DMS79 treated with DMSO at 0.1 percent for 48 hours (cell line): ENCODE measurements at places on chromosomes 3 and 15.

DNA sequence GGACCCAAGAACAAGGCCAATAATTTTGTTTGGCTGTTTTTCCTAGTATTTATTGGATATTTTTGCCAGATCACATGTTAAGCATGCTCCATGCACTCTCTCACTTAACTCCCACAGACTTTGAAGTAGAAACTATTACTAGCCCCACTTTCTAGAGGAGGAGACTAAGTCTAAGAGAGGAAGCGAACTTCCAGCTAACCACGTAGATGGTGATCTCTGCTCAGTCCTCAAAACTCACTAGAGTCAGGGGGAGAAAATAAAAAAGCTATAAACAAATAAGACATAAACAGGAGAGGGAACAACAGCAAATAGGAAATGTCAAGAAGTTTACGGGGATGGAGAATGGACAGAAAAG is 481.0 kb upstream of the PROK2 start:
- no peak for DNase-seq

- DNase-seq, result no peak
These were observed 221.7 kb upstream of the TBC1D5 start for GRCh38 chr3:17964108-17964507.

DNA sequence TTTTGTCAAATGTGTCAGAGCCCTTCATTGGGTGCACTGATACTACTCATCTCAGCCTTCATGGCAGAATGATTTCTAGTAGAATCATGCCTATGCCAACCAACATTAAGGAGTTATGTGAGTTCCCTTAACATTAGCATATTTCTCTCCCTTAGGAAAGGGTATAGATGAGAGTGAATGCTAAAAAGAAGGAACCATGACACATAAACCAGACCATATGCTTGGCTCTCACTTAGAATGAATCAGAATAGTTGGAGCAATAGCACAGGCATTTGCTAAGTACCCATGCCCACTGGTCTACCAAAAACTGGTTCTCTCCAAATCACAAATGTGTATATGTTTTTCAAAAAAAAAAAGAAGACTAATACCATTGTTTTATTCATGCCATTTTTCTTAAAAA is 51.1 kb downstream of the STRIT1 start:
- DNase-seq, result no peak

DNA sequence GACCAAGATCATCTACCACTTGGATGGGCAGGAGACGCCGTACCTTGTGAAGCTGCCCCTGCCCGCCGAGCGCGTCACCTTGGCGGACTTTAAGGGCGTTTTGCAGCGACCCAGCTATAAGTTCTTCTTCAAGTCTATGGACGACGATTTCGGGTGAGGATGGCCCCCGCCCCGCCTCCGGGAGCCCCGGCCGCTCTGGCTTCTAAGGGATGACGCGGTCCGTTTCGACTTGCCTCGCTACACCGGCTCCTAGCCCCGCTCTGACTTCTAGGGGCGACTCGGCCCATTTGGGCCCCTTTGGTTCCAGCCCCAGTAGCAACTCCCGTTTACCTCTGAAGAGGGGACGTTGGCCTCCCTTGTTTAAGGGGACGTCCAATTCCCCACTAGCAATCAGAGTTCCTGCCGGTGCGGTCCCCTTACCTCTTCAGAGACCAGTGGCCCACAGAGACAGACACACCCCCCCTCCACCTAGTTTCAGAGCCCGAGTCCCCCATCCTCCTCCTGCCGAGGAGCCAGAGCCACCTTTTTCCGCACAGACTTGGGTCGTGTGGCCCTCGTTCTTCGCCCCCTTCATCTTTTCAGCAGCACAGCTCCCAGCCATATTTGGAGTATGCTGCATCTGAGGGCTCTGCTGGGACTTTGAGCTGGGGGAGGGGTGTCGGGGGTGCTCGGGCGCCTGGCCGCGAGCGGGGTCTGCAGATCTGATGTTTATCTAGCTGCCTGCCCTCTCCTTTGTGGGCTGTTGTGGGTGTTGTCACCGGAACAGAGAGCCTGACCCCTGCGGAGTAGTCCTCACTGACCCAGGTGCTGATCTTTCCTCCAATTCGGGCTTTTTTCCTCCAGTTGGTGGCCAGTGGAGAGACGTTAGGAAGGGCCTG is 706 bp downstream of the DVL3 start:
- DNase-seq, result no peak

GRCh38 chr3:195548006-195548405 is 4.9 kb upstream of the PPP1R2 start:
- no peak for DNase-seq

DNA sequence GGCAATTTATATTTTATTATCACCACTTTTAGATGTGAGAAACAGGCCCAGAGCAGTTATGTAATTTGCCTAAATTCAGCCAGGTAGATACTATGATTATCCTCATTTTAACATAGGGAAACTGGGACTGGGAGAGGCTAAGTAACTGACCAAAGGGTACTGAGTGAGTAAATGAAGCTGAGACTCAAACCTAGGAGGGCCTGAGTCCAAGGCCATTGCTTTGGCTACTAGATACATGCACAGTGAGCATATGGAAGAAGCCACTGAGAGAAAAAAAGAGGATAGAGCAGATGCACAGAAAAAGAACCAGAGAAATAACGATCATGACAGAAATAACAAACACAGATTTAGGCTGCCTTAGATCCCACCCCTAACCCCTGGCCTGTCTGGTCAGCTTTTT is 33.6 kb downstream of the USF3 start:
- no peak for DNase-seq

DNA sequence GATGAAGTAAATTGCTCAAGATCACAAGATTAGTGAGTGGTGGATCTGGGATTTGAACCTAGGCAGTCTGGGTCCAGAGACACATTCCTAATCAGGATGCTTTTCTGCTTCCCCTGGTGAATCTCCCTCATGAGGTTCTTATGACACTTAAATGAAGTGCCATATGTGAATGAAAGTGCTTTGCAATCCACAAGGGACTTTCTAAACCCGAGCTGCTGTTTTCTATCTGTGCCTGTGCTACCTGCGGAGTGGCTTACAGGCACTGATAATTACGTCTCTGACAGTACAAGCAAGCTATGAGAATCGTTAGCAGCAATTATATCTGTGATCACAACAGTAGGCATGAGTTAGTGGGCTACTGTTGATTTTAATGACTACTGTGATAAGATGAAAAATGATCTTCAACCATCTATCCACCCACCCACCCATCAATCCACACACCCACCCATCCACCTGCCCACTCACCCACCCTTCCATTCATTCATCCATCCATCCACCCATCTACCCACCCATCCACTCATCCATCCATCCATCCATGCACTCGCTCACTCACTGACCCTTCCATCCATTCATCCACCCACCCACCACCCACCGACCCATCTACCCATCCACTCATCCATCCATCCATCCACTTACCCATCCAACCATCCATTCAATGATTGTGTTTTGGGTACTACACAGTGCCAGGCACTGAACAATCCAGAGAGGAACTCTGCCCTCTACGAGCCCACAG is 51.8 kb downstream of the ATP2B2 start:
- no peak for DNase-seq

DNA sequence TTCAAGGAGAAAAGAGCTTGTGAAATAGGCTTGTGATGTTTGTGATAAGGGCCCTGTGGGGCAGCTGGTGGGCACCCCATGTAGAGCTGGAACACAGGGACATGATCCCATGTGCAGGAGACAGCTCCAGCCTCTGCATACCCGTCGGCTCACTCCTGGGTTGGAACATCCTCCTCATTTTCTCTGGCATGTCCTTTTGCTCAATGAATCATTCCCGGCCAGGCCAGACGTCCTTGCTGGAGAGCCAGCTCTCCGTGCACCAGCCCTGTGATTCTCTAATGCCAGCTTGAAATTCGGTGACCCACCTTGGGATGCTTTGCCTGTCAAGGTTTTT is 77.3 kb downstream of the SMAD3 start:
- DNase-seq, result no peak

DNA sequence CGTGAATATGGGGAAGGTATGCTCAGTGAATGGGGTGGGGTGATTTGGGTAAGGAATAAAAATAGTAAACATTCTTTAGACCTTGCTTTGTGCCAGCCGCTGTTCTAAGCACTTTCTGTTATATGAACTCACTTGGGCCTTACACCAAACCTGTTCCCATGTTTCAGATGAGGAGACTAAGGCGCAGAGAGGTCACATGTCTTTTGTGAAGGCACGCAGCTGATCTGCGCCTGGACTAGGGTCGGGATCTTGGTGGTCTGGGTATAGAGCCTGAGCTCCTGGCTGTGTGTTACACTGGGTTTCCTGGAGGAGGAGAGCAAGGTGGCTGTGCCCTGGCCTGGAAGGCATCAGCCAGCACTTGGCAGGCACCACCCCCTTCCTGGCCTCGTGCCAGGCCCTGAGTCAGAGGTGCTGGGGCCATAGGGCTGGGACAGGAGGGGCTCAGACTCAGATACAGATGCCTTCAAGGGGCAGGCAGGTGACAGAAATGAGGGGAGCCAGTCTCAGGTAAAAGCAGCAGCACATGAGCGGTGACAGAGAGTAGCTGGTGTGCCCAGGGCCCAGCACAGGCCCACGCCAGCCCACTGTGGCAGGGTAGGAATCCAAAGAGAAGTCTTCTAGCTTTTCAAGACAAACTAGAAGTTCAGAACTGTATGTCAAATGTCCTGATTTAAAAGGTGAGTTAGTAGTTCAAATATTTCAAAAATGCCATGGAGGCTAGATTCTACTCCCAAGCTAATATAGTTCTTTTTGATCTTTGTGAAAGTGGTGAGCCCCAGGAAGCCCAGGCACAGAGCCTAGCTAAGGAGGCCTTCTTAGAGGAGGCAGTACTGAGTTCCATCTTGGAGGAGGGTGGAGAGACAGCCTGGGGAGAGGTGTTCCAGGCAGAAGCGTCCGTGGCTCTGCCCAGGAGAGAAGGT is 83.1 kb downstream of the DNAJB8 start:
- DNase-seq, result peak; percentile 83

DNA sequence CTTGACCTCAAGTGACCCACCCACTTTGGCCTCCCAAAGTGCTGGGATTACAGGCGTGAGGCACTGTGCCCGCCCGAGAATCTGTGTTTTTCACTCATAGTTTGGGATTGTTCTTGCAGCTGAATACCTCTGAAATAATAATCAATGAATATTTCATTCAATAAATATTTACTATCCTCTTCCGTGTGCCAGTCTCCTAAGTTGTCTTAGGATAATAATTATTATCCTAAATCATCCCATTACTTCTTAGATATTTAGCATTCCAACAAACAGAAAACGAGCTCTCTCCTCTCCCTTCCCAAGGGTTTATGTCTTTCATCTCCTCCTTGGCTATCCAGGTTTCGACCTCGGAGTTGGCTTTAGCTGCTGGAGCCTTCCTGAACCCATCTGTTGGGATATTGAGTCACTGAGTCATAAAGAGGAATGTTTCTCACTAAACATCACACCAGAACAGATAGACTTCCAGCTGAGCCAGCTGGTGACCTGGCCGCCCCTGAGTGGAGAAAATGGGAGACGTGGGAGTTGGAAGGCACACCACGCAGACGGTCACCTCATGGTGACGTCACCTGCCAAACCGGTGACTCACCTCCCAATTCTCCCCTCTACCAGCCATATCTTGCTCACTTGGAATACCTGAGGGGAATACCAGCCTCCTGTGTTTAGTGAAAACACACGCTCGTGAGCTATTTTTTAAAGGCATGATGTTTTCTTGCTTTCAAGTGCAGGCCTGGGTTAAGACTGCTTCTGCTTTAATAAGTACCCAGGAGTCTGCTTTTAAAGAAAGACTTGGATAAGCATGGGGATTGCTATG is 43.9 kb downstream of the BHLHE40 start:
- no peak for DNase-seq

DNA sequence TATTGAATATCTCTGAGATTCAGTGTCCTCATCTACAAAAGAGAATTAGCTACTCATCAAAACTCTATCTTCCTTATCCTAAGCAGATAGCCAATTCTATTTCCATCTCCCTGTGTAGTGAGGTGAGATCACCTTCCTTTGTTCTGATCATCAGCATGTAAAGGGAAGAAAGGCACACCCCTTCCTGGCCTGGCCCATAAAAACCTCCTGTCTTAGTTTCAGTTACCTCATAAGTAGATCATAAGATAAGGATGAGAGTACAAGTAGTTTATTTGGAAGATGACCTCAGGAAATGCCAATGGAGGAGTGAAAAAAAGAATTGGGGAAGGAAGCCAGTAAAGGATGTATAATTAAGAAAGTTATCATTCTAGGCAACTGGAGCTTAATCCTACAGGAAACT is 114.5 kb upstream of the GADL1 start:
- DNase-seq, result no peak

GRCh38 chr15:32908135-32908801 is 190.5 kb downstream of the GREM1 start:
- DNase-seq, result no peak

DNA sequence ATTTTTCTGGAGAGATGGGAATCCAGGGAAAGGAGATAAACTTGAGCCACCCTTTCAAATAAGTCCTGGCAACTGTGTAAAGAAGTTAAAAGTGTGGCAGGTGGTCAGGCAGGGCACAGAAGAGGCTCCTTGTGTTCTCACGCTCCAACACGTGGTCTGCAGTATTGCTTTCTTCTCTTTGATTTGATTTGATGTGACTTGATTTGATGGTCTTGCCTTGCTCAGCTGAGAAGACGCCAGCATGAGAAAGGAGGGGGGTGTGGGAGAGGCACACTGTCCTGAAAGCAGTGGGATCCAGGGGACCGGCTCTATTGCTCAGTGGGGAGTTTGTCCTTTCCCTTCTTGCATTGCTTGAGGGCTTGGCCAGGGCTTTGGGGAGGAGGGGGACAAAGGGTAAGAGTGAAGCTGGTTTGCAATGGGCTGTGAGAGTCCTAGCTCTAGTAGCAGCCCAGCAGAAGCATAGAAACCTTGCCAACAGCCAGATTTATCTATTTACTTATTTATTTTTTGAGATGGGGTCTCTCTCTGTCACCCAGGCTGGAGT is 25.7 kb upstream of the NEO1 start:
- no peak for DNase-seq

DNA sequence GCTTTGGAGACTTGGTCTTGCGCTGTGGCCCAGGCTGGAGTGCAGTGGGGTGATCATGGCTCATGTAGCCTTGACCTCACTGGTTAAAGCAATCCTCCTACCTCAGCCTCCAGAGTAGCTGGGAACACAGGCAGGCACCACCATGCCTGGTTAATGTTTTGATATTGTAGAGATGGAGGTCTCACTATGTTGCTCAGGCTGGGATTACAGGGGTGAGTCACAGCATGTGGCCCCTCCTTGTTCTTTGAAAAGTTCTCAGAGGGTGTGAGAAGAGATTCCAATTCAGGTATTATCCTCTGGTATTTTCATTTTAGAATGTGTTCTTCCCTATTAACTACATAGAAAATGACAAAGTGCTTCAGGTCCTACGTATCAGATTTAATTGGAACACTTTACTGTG is 51.9 kb upstream of the RPL32 start:
- no peak for DNase-seq
